ENCODE measurements at places on chromosomes 2 and 18. TPM values are rescaled to one million over a fixed set of nuclear protein-coding genes. Genes with fewer than 3 reads are reported as not detected.

Gene HNRNPA3
- 42.9 TPM for total RNA-seq

Gene UGT1A1
- not detected for total RNA-seq

Gene SDC1
- total RNA-seq, result 1.4 TPM

Gene PROKR1
- total RNA-seq, result not detected

Gene SATB2
- 4.5 TPM for total RNA-seq

Gene SOCS6
- total RNA-seq, result 12.4 TPM

Gene LRRTM4
- not detected for total RNA-seq

Gene UGT1A3
- not detected for total RNA-seq

Gene HOXD8
- total RNA-seq, result 24.1 TPM

Measured in mammary microvascular endothelial cell (primary cell).